ENCODE measurements at places on chromosomes 6 and 20. TPM values are rescaled to one million over a fixed set of nuclear protein-coding genes. Genes with fewer than 3 reads are reported as not detected.

The PTPRT gene
- under 0.01 TPM for total RNA-seq

The ZBP1 gene
- total RNA-seq, result not detected

The GGTLC1 gene
- total RNA-seq, result not detected

The DNMT3B gene
- 0.26 TPM for total RNA-seq

The GJA1 gene
- 57.9 TPM for total RNA-seq

GRCh38 chr6:13248994-13249393, 79.3 kb downstream of the TBC1D7 start:
- DNase-seq, result no peak

GRCh38 chr20:48349656-48350055, 478.1 kb downstream of the PREX1 start:
- no peak for DNase-seq

DNA sequence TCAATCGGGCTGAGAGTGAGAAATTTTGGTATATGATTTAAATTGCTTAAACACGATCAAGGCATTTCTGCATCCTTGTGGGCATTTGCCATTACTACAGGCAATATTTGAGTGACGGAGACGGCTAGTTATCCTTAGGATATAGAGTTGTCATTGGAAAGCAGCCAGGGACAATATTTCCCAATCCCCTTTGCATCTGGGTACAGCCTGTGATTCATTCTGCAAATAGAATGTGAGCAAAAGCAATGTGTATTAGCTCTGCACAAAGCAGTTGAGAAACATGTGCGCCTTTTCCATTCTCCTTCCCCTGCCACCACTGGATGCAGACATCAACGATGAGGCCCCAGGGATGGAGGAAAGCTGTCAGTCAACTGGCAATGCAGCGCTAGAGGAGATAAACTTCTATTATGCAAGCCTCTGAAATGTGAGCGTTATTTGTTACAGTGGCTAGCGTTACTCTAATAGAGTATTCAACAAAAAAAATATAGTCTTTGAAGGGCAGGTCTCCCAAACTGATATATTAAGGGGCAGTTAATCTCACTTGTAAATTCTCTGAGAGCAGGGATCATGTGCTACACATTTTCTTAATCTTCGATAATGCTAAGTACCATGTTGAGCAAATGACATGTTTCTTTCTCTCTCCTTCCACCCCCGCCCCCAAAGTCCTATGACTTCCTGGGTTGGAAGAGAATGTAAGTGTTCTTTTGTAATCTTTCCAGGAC, 37.1 kb upstream of the NCOA3 start:
- no peak for DNase-seq

DNA sequence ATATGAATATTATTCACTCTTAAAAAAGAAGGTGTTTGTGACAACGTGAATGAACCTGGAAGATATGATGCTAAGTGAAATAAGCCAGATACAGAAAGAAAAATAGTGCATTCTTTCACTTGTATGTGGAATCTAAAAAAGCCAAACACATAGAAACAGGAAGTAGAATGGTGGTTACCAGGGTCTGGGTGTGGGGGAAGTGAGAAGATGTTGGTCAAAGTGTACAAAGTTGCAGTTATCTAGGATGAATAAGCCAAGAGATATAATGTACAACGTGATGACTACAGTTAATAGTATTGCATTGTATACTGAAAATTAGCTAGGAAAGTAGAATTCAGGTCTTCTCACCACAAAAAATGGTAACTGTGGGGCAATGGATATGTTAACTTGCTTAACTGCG, 151.1 kb upstream of the HCRTR2 start:
- DNase-seq, result no peak

GRCh38 chr6:166675736-166676135, 48.7 kb upstream of the RPS6KA2 start:
- DNase-seq, result no peak

GRCh38 chr6:64831680-64832079, 875.3 kb downstream of the EYS start:
- DNase-seq, result no peak

- DNase-seq, result no peak
These were observed 64.4 kb upstream of the SMIM8 start for GRCh38 chr6:87257975-87258374.

GRCh38 chr6:159756508-159756907, 5.3 kb upstream of the ACAT2 start:
- DNase-seq, result no peak

- DNase-seq, result no peak
These were observed 71.2 kb downstream of the TNFRSF21 start for GRCh38 chr6:47238456-47238995.

DNA sequence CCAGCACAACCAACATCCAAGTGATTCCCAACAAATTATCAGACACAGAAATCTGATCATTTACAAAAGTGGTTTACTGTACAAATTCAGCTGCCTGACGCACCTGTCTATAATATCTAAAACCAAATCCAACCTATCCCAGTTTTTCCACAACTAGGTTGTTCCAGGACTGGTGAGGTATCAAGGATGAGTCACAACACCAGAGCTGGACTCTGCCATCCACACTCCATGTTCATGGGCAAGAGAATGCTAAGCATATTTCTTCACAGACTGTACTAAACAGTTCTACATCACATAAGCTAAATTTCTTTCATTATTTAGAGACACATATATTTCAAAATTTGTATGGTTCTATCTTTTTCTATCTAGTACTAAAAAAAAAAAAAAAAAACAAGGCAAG, 141.6 kb downstream of the BTBD9 start:
- DNase-seq, result no peak

GRCh38 chr6:33163540-33163939, 28.7 kb downstream of the COL11A2 start:
- DNase-seq, result no peak

DNA sequence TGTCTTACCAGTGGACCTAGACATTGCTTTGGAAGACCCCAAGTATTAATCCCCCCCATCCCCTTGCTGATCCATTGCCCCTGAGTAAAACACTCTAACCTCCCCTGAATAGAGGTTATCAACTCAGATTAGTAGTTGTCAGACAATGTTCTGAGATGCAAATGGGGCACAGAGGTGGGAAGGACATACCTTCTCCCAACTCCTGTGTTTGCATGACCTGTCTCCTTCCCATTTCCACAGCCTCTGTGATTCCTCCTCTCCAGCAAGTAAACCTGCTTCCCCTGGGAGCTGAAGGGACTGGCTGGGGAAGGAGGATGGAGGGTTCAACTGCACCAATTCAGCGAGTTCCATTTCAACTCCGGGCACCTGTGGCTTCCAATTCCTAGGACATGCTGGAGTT, 199.8 kb upstream of the SASH1 start:
- no peak for DNase-seq
